Suprapubic skin (tissue), 4 donors: ENCODE measurements at places on chromosomes 12 and 14.

DNA sequence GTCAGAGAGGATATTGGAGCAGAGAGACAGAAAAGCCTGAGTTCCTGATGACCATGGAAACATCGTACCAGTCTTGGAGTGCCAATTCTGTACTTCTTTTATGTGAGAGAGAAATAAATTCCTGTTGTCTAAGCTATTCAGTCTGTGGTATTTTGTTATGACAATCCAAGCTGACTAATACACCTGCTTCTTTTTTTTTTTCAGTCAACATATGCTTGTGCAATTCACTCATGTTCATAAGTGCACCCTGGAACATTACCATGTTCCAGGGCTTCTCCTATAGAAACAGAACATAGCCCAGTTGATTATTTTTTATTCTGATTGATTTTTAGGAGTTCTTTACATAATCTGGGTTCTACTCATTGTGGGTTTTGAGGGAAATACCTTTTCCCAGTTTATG, 1.7 kb upstream of the CHPT1 start:
- no peak for DNase-seq

- no peak for DNase-seq
Observed at GRCh38 chr12:56695327-56696101, 7.4 kb upstream of the PTGES3 start.

DNA sequence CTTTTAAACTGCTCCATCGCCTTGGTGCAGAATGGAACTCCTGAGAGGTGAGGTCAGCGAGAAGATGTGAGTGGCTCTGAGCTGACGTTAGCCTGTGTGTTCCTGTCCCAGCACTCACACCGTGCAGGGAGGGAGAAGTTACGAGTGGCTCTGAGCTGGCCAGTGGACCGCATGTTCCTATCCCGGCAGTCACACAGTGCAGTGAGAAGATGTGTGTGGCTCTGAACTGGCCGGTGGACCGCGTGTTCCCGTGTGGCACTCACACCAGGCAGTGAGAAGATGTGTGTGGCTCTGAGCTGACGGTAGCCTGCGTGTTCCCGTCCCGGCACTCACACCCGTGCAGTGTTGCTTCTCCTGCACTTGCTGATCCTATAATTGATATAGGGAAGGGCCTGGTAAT, 59.9 kb downstream of the VCPKMT start:
- no peak for DNase-seq

DNA sequence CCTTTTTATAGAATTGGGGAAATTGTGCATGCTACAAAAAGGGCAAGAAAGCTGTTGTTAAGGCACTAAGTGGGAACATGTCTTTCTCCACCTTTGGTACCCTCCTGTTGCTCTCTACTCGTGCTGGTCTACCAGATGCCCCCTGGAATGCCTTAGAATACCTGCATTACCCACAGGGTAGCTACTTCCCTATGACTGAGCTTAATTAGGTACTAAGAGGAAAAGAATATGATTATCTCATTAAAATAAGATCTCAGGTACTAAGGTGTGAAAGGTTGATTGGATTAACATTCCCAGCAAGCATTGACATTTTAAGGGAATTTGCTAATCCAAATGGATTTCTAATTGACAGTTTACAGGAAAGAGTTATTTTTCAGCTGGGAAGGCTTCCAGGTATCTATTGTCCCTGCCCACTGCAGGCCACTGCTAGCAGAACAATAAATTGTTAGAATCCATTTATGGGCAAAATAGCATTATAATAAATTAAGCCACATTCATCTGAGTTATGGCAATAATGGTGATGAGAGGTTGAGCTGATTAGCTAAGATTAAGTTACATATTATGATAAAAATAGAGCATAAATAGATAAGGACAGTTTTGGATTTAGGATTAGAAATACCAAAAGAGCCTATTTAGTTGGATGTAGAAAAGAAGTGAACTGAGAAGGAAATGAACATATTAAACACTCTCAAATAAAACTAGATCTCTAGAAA, 67.8 kb upstream of the GRIP1 start:
- DNase-seq = no peak

DNA sequence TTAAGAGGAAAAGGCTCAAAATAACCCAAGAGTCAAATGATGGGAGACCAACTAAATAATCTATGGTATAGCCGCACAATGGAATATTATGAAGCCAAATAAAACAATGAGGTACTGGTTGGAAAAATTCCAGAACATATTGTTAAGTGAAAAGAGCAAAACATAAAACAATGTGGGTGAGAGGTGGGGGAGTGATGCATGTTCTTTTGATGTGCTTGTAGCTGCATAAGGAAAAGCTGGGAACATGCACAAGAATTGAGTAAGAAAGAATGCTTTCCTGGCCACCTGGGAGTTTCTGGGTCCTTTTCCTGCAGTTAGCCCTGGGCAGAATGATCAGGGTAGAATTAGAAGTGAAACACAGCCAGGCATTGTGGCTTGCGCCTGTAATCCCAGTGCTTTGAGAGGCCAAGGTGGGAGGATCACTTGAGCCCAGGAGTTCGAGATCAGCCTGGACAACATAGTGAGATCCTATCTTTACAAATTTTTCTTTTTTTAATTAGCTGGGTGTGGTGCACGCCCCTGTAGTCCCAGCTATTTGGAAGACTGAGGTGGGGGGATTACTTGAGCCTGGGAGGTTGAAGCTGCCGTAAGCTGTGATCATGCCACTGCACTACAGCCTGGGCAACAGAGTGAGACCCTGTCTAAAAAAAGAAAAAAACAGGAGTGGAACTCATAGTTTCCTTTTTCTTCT, 7.9 kb downstream of the ABCB9 start:
- DNase-seq = no peak

GRCh38 chr12:45674181-45674977, 55.1 kb upstream of the ARID2 start:
- no peak for DNase-seq
